Activated naive CD4-positive, alpha-beta T cell treated with anti-CD3 and anti-CD28 coated beads for 36 hours (primary cell): ENCODE measurements at places on chromosomes 7 and 10. TPM values are rescaled to one million over a fixed set of nuclear protein-coding genes. Genes with fewer than 3 reads are reported as not detected.

- no peak overlapping the region for H3K4me3 ChIP-seq
- H3K4me1 ChIP-seq, result no peaks in the 10 kb centered on the region
- DNase-seq, result no peak
- no peak overlapping the region for H3K27ac ChIP-seq
- no peaks in the 10 kb centered on the region for H3K27me3 ChIP-seq
- H3K36me3 ChIP-seq, result peaks cover 6% of the 10 kb centered on the region
Measured at GRCh38 chr7:1095621-1096155, 7.8 kb downstream of the GPER1 start.

- no peak overlapping the region for H3K27ac ChIP-seq
- H3K27me3 ChIP-seq, result no peaks in the 10 kb centered on the region
Measured at GRCh38 chr7:11710377-11710776, 121.6 kb downstream of the THSD7A start.

GRCh38 chr10:129531969-129532660 lies 65.1 kb downstream of the MGMT start:
- no peaks in the 10 kb centered on the region for H3K27me3 ChIP-seq
- H3K36me3 ChIP-seq, result peaks cover 47% of the 10 kb centered on the region
- peaks cover 17% of the 10 kb centered on the region for H3K4me1 ChIP-seq
- DNase-seq, result no peak
- H3K4me3 ChIP-seq, result no peak overlapping the region

DNA sequence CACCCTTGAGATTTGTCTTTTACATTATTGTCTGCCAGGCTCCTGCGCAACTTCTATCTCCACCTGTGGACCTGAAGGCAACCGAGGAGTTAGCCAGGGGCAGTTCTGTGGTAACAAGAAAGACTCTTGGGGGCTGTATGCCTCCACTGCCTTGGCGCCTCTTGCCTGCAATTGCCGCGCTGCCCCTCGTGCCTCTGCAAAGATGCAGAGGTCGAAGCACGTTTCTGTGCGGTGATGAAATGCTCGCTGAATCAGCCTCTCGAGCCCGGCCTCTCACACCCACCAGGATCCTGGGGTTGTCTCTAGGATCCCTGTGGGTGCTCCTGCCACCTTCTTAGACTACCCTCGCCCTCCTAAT lies 486 bp upstream of the LHFPL3 start:
- no peaks in the 10 kb centered on the region for H3K36me3 ChIP-seq
- DNase-seq, result no peak
- H3K4me1 ChIP-seq, result peaks cover 10% of the 10 kb centered on the region
- peaks cover 37% of the 10 kb centered on the region for H3K27me3 ChIP-seq

GRCh38 chr7:140054751-140055150 lies 8.0 kb downstream of the PARP12 start:
- peaks cover 1% of the 10 kb centered on the region for H3K36me3 ChIP-seq
- peaks cover 28% of the 10 kb centered on the region for H3K4me1 ChIP-seq
- no peak overlapping the region for H3K27ac ChIP-seq
- no peak overlapping the region for H3K4me3 ChIP-seq
- no peak for DNase-seq
- H3K27me3 ChIP-seq, result no peaks in the 10 kb centered on the region

GRCh38 chr10:34031400-34031799 lies 696.9 kb upstream of the NRP1 start:
- H3K4me3 ChIP-seq, result no peak overlapping the region
- no peak for DNase-seq
- no peak overlapping the region for H3K27ac ChIP-seq
- H3K36me3 ChIP-seq, result no peaks in the 10 kb centered on the region
- H3K4me1 ChIP-seq, result no peaks in the 10 kb centered on the region

GRCh38 chr10:115939101-115939854 lies 333.7 kb downstream of the GFRA1 start:
- no peaks in the 10 kb centered on the region for H3K27me3 ChIP-seq
- H3K27ac ChIP-seq, result no peak overlapping the region
- no peaks in the 10 kb centered on the region for H3K36me3 ChIP-seq
- H3K4me3 ChIP-seq, result no peak overlapping the region
- H3K4me1 ChIP-seq, result no peaks in the 10 kb centered on the region

DNA sequence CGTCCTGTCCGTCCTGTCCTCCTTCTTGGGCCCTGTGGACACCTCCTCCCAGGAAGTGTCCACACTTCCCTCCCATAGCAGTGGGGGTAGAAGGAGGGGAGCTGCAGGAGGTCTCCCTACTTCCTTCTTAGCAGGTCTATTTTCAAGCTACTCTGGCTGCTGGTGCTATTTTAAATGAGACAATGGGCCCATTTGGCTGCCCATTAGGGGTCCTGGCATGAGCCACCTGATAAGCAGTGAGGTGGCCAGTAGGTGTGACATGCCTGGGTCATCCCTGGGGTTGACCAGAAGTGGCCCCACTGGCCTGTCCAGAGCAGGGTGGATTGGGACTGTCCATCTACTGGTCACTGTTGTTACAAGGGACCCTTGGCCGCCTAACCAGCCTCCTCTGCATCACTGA lies 75.2 kb downstream of the COL13A1 start:
- H3K36me3 ChIP-seq, result no peaks in the 10 kb centered on the region
- no peak for DNase-seq
- H3K4me1 ChIP-seq, result no peaks in the 10 kb centered on the region

DNA sequence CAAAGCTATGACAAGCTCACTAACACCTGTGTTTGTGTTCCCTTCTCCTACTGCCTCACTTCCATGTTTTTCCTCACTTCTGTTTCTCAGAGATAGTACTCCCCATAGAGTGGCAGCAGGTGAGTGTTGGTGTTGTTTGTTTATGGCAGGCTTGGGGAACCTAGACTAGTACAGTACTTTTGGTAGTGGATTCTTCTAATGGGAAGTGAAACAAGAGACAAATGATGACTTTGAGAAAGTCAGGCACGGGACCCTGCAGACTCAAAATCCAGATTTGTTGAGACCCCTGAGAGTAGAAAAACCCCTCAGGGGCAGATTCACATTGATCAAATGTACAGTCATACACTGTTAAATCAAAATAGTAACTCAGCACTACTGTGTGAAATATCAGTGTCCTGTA lies 6.4 kb upstream of the CFAP69 start:
- no peak overlapping the region for H3K4me3 ChIP-seq
- no peak overlapping the region for H3K27ac ChIP-seq
- no peaks in the 10 kb centered on the region for H3K36me3 ChIP-seq

GRCh38 chr7:136925044-136925443 lies 56.6 kb downstream of the CHRM2 start:
- H3K36me3 ChIP-seq, result no peaks in the 10 kb centered on the region
- no peaks in the 10 kb centered on the region for H3K27me3 ChIP-seq
- H3K4me1 ChIP-seq, result no peaks in the 10 kb centered on the region
- DNase-seq, result no peak
- no peak overlapping the region for H3K4me3 ChIP-seq
- no peak overlapping the region for H3K27ac ChIP-seq

GRCh38 chr10:46992803-46993561 lies 81.8 kb downstream of the PTPN20 start:
- H3K4me1 ChIP-seq, result no peaks in the 10 kb centered on the region
- H3K36me3 ChIP-seq, result peaks cover 2% of the 10 kb centered on the region
- peaks cover 2% of the 10 kb centered on the region for H3K27me3 ChIP-seq
- no peak overlapping the region for H3K27ac ChIP-seq
- DNase-seq, result no peak

DNA sequence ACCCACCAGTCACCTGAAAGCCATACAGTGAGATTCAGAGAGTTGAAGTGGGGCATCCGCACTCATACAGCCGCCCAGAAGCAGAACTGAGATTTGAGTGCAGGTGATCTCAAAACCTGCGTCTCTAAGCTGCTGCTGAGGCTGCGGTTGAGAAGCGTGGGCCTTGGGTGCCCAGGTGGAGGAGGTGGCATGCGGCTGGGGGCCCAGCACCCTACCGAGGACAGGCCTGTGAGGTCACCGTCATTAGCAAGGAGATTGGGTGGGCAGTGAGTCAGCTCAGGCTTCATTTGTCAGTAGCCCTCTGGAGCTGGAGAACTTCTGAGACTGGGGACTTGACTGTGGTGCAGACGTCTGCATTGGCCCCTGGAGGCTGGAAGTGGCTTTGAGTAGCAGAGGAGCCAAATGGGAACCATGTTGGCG lies 29.8 kb downstream of the ZMIZ1 start:
- no peaks in the 10 kb centered on the region for H3K27me3 ChIP-seq
- no peak overlapping the region for H3K27ac ChIP-seq
- H3K4me3 ChIP-seq, result no peak overlapping the region
- DNase-seq, result no peak

GRCh38 chr10:120517196-120517595 lies 60.2 kb downstream of the PLPP4 start:
- H3K36me3 ChIP-seq, result no peaks in the 10 kb centered on the region
- DNase-seq, result no peak
- H3K4me3 ChIP-seq, result no peak overlapping the region
- H3K27ac ChIP-seq, result no peak overlapping the region
- no peaks in the 10 kb centered on the region for H3K27me3 ChIP-seq
- H3K4me1 ChIP-seq, result no peaks in the 10 kb centered on the region

GRCh38 chr10:29266641-29267040 lies 22.2 kb upstream of the LYZL1 start:
- DNase-seq, result no peak
- H3K4me3 ChIP-seq, result no peak overlapping the region
- no peak overlapping the region for H3K27ac ChIP-seq
- peaks cover 10% of the 10 kb centered on the region for H3K27me3 ChIP-seq
- no peaks in the 10 kb centered on the region for H3K4me1 ChIP-seq
- no peaks in the 10 kb centered on the region for H3K36me3 ChIP-seq

DNA sequence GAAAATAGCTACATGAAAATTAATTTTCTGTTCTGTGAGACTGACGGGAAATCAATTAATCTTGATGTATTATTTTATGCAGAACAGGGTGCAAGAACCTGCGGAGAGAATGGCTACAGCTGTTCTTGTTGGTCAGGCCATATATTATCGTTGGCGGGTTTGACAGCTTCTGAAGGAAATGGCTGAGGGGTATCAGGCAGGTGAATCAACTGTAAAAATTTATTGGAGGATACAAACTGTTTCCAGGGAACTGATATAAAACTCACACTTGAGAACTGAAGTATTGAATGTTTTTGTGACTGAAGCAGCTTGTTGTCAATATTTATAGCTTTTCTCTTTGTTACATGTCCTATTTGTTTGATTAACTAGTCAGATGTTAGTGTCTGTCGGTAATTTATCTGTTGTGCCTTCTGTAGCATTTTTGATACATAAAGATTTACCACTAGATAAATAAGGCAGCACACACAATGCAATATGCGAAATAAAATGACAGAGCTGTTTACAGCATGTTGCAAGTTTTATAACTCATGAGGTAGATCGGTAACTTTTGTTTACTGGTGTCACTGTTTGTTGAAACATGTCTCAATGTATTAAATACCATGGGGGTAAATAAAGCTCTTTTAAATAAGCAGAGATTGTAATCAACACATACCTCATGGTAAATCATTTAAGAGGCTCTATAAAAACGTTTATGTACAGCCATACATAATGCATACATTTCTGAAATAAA lies 308.2 kb downstream of the LRMDA start:
- no peak for DNase-seq
- H3K4me3 ChIP-seq, result no peak overlapping the region
- no peaks in the 10 kb centered on the region for H3K36me3 ChIP-seq
- H3K27me3 ChIP-seq, result peaks cover 6% of the 10 kb centered on the region
- no peaks in the 10 kb centered on the region for H3K4me1 ChIP-seq
- H3K27ac ChIP-seq, result no peak overlapping the region

GRCh38 chr7:29207162-29207801 lies 12.7 kb downstream of the CHN2 start:
- no peaks in the 10 kb centered on the region for H3K36me3 ChIP-seq
- H3K4me1 ChIP-seq, result peaks cover 4% of the 10 kb centered on the region
- no peaks in the 10 kb centered on the region for H3K27me3 ChIP-seq
- no peak overlapping the region for H3K27ac ChIP-seq
- no peak for DNase-seq

The CLCN1 gene
- not detected for total RNA-seq

The HABP2 gene
- not detected for total RNA-seq

The GNGT1 gene
- not detected for total RNA-seq

The OR6V1 gene
- total RNA-seq, result not detected

The CREB5 gene
- total RNA-seq, result 0.30 TPM

The DPYSL4 gene
- 14.1 TPM for total RNA-seq

The RAMP3 gene
- total RNA-seq, result not detected
